ENCODE measurements at places on chromosomes 3 and 15.

DNA sequence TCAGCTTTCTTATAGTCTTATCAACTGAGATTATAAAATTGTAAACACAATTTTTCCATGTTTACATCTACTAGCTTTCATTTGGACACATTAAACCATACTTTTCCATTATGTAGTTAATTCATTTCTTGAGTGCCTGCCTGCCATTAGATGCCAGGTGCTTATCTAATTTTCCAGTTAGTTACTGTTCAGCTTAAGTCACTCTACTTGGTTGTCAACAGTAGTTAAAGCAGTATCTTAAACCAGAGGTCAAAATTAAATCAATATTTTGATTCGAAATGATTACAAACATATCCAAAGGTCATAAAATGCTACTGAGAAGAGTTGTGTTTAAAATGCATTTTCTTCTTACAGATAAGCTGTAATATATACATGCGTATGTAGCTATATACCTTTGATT is 56.2 kb upstream of the UBP1 start:
- no peak for DNase-seq

DNA sequence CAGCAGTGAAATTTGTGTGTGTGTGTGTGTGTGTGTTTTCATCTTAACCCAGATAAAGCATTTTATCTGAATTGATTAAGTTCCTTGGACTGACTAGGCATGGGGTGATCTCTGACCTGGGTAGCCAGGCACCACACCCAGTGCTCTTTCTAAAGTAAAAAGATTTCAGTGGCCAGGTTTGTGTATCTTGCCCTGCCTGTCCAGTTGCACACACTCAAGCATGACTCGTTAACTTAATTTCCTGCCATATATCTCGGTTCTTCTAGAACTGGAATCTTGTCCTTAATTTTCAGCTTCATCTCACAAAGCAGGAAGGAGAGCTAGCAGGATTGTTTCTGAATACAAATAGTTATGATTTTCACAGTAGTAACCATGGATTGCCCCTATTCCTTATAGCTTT is 17.0 kb downstream of the TM4SF18 start:
- no peak for DNase-seq

GRCh38 chr15:99450896-99451358 is 114.9 kb upstream of the MEF2A start:
- DNase-seq = peak; percentile 49

GRCh38 chr15:96599268-96599667 is 268.8 kb downstream of the NR2F2 start:
- DNase-seq = no peak

GRCh38 chr3:113744941-113745755 is 901 bp downstream of the NAA50 start:
- DNase-seq = peak; percentile 92

DNA sequence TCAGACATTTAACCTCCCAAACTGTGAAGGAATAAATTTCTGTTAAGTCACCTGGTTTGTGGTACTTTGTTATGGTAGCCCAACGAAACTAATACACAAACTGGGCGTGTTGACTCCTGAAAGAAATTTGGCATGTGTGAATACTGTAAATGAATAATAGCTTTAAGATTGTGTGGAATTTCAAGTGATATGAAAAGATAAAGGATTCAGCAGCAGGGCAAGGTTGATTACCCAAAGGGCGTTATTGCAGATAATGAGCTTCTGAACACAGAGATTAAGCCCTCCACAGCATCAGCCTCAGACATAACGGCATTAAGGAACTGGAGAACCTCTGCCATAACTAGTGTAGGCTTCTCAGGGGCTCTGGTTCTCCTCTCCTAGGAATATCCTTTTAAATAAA is 451.5 kb upstream of the NECTIN3 start:
- no peak for DNase-seq

GRCh38 chr3:58697561-58697960 is 31.0 kb upstream of the FAM3D start:
- no peak for DNase-seq

DNA sequence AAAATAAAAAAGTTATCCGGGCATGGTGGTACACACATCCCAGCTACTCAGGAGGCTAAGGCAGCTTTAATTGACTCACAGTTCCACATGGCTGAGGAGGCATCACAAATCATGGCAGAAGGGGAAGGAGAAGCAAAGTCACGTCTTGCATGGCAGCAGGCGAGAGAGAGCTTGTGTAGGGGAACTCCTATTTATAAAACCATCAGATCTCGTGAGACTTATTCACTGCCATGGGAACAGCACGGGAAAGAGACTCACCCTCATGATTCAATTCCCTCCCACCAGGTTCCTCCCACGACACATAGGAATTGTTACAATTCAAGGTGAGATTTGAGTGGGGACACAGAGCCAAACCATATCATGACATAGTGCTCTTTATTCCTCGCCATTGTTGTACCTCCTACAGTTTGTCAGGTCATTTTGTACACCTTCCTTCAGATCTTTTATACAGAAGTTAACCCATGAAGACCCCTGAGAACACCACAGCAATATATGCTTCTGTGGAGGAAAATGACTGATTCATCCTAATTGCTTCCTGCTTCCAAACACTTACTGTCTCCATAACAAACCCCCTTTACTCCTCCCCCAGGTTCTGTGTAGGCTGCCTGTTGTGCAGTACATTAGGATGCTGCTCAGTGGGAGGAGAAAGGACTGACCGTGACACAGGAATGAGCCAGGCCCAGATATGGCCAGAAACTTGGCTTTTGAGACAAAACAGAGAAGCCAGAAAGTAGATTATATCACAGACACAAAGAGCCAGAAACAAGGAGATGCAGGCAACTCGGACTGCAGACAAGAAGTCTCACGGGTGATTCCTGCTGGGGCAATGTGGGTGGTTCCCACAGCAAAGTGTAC is 67.9 kb upstream of the HEG1 start:
- DNase-seq = peak; percentile 27

- peak; percentile 64 for DNase-seq
These were observed 81.8 kb downstream of the WWTR1 start for GRCh38 chr3:149575961-149576564.
